Right renal cortex interstitium (tissue), 3 donors: ENCODE measurements at places on chromosomes 1 and 21.

DNA sequence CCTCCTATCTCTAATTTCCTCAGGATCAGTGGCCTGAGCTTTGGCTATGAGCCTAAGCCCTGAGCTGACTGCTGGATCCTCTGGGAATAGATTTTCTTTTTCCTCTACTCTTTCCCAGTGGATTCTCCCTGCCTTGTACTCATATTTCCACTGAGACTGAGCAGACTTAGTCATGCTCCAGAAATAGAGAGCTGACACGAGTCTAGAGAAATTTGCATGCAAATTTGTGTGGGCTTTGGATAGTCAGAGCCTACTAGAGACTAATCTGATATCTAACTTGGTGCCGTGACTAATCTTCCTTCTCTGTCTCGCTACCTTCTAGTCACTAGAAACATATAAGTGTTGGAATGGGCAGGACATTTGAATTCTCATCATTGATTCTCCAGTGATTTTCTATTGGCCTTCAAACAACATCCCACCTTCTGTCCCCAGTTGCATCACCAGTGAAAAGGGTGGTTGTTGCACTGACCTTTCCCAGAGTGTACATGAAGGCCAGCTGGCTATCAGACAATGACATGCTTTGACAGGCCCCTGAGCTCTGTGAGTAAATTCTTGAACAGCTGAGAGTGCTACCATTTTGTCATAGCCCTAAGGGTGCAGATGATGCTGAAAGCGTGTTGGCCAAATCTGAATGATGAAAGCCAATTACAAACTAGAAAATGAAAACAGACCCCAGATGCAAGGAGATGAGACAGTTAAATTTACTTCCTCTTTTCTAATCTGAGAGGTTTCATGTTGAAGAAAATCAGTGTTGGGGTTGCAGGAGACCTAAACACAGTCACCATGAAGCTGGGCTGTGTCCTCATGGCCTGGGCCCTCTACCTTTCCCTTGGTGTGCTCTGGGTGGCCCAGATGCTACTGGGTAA is at the start of gene FCRLA:
FCRLA (plus strand) TSS at position 748 of the 866 bp plus-strand sequence; CDS start at position 784, 36 bp downstream.
- DNase-seq: no peak

GRCh38 chr21:43287111-43287760 is 118.4 kb downstream of the CRYAA start:
- DNase-seq: no peak

- DNase-seq: no peak
Observed at GRCh38 chr1:246907472-246907871, 24.3 kb downstream of the AHCTF1 start.

- DNase-seq: no peak
Observed at GRCh38 chr21:40662889-40663288, 184.1 kb downstream of the DSCAM start.

- DNase-seq: peak; percentile 21
Observed at GRCh38 chr1:185775501-185775900, 41.3 kb downstream of the HMCN1 start.

DNA sequence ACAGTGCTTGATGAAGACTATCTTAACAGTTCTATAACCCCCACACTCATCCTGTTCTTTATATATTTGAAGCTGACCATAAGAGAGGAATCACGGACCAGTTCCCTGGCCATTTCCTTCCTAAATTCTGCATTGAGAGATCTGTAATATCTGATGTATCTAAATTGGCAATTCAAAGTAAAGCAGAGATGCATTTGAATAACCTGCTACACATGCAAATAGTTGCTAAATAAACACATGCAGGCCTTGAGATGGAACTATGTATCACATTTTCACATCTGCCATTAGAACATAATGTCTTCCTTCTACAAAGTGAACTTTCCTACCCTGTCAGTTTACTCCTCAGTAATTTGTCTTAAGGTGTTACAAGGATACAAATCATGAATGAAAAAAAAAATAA is 20.4 kb upstream of the PGBD2 start:
- no peak for DNase-seq

GRCh38 chr1:78797108-78797781 is 147.6 kb downstream of the IFI44 start:
- DNase-seq: no peak

DNA sequence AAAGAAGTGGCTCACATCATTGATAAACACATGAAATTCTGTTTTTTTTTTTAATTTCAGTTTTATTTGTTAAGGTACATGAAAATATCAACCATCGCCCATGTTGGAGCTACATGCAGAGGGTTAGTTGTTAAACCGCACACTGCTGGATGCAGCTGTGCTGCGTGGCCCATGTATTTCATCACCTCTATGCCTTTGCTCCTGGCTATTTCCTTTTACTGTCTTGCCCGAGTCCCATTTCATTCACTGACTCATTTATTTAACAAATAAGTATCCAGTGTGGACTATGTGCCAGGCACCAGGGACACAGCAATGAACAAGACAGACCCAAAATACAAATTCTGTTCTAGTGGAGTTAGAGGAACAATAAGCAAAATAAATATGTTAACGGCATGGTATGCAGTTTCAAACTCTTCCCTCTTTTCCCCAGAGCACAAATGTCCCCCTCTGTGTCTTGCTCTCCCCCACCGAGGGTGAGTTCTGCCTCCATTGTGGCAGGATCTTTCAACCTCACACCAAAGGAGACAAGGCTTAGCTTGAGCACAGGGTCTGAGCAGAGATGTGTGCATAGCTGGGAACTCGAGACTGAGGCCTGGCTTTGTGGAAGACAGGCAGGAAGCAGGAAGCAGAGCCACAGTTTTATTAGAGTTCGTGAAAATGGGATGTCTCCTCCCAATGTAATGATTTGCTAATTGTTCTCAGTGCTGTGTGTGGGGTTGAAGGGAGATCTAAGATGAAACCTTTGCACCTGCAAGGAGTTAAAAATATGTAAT is 44.6 kb downstream of the MAN1C1 start:
- DNase-seq: no peak

DNA sequence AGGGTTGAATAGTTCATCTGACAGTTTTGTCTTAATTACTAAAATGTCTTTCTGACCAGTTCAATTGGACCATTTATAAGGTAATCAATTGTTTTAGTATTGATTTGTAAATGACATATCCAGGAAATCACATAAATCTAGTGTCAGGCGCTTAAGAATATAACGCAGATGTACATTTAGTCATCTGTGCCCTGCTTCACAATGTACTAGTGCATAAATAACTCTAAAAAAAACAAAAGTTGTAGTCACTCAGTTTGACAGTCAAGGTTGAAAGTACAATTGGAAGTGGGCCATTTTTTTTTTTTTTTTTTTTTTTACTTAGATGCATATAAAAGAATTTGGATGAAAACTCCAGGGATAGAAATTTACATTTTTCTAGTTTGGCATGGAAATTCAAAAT is 490.4 kb downstream of the PTPRC start:
- DNase-seq: no peak

- DNase-seq: no peak
Observed at GRCh38 chr1:61132645-61133334, 50.4 kb downstream of the NFIA start.

- no peak for DNase-seq
Observed at GRCh38 chr1:89855413-89856123, 34.7 kb downstream of the LRRC8D start.

GRCh38 chr1:36417931-36418330 is 20.2 kb upstream of the LSM10 start:
- no peak for DNase-seq

DNA sequence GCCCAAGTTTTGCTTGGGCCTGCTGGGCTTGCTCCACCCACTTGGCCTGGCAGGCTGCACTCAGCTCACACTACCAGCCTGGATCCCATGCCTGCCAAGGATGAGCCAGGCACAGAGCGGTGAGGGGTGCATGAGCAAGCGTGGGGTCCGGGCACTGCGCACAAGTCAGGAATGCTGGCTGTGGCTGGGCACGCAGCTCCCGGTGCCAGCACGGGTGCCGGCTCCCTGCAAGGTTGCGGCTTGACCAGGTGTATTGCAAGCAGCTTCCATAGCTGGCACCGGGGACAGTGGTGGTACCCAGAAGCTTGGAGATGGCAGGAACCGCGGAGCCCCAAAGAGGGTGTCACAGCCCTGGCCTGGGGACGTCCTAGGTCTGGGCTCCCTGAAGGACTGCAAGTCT is 224.4 kb upstream of the NRIP1 start:
- DNase-seq: no peak

GRCh38 chr1:107776900-107777663 is 187.9 kb downstream of the VAV3 start:
- no peak for DNase-seq

GRCh38 chr1:39635205-39635870 is 4.1 kb downstream of the HEYL start:
- no peak for DNase-seq

GRCh38 chr1:178910023-178910422 is 39.1 kb upstream of the ANGPTL1 start:
- DNase-seq: no peak

- DNase-seq: peak; percentile 5
Observed at GRCh38 chr1:112083487-112083886, 94.0 kb upstream of the KCND3 start.

DNA sequence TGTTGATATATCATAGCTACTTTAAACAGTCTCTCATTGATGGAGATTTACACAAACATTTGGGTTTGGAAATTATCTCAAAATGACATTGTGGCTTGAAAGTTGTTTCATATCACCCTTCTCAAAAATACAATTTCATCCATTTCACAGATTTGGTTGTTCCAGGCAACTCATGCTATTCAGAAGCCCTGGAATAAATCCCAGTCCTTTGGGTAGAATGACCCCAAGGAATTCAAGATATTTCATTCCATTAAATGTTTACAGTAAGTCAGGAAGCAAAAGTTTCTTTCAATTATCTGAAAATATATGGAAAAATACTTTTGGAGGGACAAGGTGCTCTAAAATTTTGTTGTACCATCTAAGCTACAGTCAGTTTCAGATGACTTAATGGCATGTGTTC is 27.1 kb downstream of the MPZL1 start:
- no peak for DNase-seq

DNA sequence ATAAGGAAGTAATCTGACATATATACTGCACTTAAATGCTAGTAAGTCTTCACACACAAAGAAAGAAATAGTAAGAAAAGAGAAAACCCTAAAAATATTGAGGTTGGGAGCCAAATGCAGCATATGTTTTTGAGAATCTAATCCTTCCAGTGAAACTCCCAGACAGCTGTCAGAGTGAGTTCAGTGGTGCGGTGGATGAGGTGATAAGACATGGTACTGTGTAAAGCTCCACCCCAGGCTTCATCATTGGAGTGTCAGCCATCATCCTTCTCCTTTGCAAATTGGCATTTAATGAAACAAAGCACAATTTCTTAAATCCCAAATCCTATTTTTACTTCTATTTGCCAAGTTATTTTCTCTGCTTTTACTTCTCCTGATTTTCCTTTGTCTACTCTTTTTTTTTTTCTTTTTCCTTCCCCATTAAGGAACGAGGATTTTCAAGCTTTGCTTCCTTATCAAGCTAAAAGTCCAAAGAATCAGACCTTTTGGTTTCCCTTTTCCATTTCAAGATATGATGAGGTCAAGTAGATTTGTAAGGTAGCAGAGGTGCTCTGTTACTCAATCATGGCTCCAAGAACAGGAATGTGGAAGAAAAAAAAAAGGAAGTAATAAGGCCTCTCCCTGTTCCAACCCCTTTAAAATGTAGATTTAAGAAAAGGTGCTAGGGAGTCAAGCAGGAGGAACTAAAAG is 343.3 kb downstream of the SETD4 start:
- no peak for DNase-seq

- DNase-seq: no peak
Observed at GRCh38 chr1:178361847-178362246, 134.9 kb downstream of the CLEC20A start.

- DNase-seq: no peak
Observed at GRCh38 chr1:83497563-83497962, 501.4 kb downstream of the TTLL7 start.

DNA sequence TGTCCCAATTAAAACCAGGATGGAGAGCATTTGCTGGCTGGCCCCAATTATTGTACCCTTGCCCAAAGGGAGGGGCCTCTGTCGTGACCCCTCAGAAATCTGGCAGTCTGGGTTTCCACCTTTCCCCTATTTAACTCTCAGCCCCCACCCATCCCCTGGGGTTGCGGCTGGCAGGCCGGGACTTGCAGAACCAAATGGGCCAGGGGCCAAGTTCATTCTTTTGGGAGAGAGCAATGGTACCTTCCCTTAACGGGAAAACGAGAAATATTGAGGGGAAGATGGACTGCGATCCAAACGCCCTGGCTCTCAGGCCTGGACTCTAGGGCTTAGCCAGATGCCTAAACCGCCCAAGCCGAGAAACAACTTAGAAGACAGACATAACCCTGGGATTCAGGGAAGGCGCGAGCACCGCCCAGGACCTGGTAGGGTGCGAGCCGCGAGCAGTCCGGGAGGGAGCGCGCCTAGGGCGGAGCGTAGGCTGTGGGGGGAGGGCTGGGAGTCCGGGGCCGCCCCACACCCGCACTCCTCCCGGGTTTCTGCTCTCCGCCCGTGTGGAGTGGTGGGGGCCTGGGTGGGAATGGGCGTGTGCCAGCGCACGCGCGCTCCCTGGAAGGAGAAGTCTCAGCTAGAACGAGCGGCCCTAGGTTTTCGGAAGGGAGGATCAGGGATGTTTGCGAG is at the start of gene SLC27A3:
SLC27A3 (plus strand) TSS at position 628 of the 678 bp plus-strand sequence. CDS start 91 bp downstream, outside the sequence.
- DNase-seq: no peak

DNA sequence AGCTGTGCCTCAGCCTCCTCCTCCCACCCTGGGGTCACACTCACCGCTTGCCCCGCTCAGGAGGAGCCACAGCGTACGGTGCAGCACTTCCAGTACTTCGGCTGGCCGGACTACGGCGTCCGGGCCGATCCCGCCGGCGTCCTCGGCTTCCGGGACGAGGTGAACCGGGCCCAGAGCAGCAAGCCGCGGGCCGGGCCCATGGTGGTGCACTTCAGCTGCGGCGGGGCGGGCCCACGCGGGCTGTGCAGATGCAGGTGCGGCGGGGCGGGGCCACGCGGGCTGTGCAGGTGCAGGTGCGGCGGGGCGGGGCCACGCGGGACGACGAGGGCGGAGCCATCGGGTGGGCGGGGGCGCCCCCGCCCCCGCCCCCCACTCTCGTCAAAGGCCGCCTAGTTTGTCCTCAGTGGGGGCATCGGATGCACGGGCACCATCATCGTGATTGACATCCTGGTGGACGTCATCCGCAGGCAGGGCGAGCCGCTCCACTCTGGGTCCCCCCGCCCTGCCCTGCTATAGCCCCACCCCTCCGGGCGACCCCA is 5.5 kb downstream of the RNF223 start:
- DNase-seq: no peak

- no peak for DNase-seq
Observed at GRCh38 chr1:118487091-118487490, 302.1 kb upstream of the SPAG17 start.
